Stimulated activated CD8-positive, alpha-beta memory T cell treated with anti-CD3 and anti-CD28 coated beads, Interleukin-7, amount 100 ng/mL, for 24 hours (primary cell): ENCODE measurements at places on chromosomes 2 and 18.

- DNase-seq: no peak
Observed at GRCh38 chr2:148917431-148917830, 42.4 kb downstream of the KIF5C start.

DNA sequence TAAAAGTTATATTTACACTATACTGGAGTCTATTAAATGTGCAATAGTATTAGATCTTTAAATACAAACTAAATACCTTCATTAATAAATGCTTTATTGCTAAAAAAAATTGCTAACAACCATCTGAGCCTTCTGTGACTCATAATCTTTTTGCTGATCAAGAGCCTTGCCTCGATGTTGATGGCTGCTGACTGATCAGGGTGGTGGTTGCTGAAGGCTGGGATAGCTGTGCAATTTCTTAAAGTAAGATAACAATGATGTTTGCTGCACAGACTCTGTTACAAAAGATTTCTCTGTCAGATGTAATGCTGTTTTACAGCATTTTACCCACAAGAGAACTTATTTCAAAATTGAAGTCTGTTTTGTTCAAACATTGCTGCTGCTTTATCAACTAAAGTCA, 421.4 kb upstream of the CYRIA start:
- no peak for DNase-seq

- DNase-seq: no peak
Observed at GRCh38 chr2:32135409-32135808, 30.3 kb upstream of the SLC30A6 start.

GRCh38 chr2:193428336-193428818, 1233.6 kb upstream of the TMEFF2 start:
- DNase-seq: no peak

DNA sequence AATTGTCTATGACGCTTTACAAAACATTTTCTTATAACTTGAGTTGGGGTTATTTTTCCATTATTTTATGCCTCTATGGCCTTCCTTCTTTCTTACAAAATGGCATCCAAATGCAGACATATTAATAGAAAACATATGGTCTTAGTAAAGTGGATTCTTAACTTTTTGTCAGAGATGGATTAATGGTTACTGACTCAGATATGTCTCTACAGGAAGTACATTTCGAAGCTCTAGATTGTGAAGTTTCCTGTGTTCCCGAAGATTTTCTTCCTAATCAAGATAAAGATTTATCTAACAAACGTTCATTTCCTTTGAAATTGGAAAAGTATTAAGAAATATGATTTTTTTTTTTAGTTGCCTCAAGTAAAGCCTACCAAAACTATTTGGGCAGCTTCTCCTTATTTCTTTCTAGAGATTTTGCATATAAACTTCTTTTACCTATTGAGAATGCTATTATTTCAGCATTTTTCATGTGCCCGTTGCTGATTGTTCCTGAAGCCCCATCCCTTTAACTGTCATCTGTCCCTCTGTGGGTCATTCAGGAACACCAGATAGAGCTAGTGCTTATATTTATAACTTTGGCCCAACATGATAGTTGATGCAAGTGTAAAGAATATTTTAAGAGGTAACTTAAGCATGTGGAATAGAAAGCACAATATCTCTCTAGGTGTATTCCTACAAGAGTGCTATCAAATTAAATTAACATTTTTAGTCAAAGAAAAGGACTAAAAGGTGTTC, 498.0 kb downstream of the CCDC85A start:
- DNase-seq: no peak

GRCh38 chr2:134674687-134675086, 44.1 kb downstream of the TMEM163 start:
- DNase-seq: no peak

- DNase-seq: no peak
Observed at GRCh38 chr2:118124288-118124891, 36.1 kb downstream of the INSIG2 start.

GRCh38 chr18:26309281-26309680, 83.0 kb downstream of the TAF4B start:
- no peak for DNase-seq

- DNase-seq: no peak
Observed at GRCh38 chr2:199446996-199447576, 10.7 kb downstream of the SATB2 start.

DNA sequence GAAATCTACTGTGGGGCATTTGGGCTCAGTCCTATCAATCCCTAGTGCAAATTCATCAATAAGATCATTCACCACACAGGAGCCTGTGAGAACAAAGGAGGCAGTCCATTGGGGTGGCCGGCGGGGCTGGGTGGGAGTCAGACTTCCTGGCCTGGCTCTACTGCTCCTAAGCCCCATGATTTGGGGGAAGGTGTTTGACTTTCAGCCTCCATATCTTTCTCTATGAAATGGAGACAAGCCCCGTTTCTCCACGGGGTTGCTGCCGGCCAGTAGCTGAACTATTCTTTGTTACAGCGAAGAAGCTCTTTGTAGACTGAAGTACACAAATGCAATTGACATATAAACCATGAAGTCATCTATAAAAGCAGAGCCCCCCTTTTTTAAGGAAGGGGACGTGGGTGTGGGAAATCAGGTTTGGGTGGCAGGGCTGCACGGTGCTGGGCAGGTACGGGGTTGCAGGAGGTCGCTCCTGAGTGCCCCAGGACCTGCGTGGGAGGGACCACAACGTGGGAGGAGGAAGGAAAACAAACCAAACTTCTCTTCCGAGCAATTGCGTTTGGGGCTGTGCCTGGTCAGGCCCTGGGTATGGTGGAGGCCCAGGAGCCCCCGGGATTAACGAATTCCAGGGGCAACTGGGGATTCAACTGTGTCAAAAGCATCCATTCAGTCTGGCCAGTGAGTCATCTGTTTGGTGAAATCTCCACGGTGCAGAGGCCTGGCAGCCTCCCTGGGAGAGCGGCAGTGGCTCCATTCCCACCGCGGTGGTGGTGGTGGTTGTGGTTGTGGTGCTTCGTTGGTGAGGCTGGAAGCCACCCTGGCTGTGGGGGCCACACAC, 18.2 kb downstream of the FBLN7 start:
- no peak for DNase-seq

DNA sequence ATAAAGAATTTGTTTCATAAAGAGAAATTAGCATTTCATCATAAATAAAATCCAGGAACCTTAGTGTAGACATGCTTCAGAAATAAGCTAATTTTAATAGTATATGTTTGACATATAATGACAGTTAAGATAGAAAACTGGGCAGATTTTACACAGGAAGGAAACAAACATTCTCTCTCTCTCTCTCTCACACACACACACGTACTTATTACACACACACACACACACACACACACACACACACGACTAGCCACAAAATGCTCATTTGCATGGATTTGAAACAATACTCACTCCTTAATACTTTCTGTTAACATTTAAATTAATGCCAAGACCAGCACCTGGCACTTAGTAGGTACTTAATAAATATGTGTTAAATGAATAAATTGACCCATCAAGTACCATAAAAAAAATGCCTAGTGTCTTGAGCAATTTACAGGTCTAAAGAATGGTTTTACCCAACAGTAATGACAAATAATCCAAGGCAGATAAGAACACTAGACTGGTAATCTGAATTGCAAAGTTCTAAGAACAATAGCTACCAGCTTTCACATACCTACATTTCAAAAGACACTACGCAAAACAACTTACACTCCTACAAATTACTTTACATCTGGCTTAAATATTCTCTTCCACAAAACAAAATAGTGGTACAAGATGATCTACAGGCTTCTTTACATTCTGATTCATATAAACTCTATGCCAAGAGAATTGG, 2.9 kb upstream of the GALNT3 start:
- DNase-seq: no peak

GRCh38 chr2:46375566-46376125, 78.4 kb downstream of the EPAS1 start:
- DNase-seq: no peak

- DNase-seq: no peak
Observed at GRCh38 chr2:172539767-172540166, 16.1 kb upstream of the PDK1 start.

DNA sequence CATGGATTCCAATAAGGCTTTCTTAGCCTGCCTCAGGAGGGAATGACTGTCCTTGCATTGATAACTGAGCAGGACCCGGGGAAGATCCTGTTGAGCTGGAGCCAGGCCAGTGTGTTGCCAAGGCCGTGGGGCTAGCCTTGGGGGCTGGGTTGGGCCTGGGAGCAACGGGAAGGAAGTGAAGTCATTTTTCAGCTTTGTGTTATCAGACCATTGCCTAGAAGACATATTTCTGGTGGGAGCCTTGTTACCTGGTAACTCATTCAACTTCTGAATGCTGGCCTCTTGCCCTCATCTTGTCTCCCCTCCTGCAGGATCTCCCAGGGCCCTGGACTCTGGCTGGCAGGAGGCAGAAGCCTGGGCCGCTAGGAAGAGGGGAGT, 92.7 kb upstream of the MGAT5 start:
- DNase-seq: no peak

- no peak for DNase-seq
Observed at GRCh38 chr2:216292475-216292874, 79.8 kb downstream of the MARCHF4 start.

- DNase-seq: no peak
Observed at GRCh38 chr2:147363181-147363580, 481.6 kb upstream of the ACVR2A start.

DNA sequence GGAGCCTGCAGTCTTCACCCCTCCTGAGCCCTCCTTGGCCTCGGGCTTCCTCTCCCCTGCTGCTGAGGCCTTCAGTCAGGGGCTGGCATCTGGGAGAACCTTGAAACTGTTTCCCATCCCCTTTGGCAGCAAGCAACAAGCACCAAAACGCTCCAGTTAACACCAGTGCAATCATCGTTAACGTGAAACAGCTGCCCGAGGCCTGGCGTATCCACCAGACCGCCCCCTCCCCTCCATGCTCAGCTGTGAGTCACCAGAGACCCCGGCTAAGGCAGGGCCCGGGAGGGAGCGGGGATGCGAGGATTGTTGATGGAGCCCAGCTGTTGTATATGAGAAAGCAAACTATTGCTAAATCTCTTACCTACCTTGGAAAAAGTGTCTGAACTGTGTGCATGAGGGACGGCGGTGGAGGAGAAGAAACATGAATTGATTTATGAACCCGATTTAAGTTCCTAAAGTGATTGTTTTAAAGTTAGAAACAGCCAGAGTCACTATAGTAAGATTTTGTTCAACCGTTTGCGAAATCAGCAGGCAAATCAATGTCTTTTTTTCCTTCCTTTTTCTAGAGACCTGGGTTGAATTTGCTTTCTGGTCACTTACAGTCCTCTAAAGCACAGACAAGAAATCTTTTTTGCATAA, 5.2 kb downstream of the ZFP36L2 start:
- DNase-seq: no peak

DNA sequence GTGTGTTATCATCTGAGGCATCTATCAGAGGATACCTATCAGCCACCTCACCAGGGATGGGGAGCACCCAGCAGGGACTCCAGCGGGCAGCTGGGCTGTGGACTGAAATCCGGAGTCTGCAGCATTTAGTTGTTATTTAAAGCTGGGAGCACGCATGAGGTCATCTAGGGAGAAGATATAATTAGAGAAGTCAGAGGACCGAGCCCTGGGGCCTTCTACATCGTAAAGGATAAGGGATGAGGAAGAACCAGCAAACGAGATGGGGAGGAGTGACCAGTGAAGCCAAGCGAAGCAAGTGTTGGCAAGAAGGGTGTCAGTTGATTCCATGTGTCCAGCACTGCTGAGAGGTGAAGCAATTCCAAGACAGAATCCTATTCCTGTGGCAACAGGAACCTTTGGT, 70.3 kb downstream of the STEAP3 start:
- DNase-seq: no peak

DNA sequence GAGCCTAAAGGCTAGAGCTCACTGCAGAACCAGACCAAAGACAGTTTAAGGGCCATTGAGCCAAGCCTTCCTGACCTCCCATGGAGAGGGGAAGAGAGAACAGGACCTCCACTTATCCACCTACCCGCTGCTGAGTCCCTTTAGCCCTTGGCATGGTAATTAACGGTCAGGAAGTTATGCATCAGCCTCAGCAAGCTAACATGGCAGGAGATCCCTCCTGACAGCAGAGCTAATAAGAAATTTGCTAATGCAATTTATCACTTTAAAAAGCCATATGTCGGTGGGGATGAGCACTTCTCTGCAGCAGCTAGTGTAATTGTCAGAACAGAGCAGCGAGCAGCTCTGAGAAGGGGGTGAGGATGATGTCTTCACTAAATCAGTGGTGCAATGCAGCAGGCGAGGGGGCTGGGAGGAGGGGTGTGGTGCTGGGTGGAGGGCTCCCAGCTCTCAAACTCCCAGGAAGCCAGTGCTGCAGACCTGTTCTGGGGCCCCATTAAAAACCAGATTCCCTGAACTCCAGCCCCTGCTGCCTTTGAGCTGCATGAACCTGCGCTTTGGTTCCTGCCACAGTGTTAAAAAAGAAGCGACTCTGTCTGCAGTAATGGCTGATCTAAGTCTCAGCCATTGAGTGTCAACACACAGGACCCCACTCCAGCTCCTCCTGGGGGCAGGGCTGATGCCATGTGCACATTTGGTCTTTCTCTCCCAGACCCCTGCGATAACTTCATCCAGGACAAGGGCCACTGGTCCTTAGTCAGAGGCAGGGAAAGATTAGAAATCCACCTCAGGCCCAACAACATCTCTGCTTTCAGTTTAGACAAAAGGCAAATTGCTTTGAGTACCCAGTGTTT, 84.2 kb upstream of the STPG4 start:
- DNase-seq: no peak

DNA sequence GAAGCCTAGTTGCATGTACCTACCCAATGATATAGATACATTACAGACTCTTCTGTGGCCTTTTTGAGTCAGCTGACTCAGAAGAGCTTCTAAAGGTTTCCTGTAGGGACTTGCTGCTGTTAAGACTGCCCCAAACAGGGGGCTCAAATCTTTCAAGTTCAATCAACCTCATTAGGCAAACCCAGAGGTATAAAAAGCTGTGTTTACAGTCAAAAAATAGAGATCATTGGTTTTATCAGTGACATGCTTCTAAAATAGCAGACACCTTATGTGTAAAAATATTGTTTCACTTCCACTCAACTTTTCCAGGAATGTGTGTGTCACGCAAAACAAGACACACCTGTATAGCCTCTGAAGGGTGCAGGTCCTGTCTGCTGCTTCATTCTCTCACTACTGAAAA, 624.3 kb upstream of the FANCL start:
- no peak for DNase-seq

DNA sequence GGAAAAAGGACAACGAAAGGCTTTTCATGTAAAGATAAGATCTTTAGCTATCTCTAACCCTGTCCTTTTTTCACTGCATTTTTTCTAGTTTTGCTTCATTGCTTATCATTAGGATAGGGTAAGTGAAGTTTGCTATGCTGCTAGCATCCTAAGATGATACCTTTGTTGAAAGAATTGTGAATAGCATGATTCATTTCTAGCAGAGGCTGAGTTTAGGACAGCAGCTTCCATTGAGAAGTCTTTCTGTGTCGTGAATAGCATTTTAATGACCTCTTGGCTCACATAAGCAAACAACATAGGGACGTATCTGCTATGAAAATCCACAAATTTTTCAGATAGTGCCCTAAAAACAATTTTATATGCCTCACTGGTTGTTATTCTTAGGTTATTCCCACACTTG, 36.4 kb upstream of the GAREM2 start:
- no peak for DNase-seq

GRCh38 chr2:888211-888801, 62.3 kb upstream of the SNTG2 start:
- no peak for DNase-seq
